HEK293T (cell line): ENCODE measurements at places on chromosomes 1 and 21.

DNA sequence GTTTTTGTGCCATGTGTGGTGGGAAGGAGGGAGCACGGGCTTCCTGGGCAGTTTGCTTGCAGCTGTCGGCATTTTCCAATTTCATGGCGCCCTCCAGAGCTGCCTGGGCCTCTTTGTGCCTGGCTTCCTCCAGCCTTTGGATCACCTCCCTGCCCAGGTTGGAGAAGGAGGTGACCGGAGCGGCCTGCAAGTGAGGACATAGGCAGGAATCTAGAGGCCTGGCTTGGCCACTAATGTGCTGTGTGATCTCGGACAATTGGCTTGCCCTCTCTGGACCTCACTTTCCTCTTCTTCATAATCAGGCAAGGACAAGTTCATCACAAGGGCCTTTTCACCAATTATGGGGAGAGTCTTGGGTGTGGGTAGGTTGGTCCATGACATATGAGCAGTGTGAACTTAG, 245.1 kb downstream of the MATN1 start:
- DNase-seq = no peak

DNA sequence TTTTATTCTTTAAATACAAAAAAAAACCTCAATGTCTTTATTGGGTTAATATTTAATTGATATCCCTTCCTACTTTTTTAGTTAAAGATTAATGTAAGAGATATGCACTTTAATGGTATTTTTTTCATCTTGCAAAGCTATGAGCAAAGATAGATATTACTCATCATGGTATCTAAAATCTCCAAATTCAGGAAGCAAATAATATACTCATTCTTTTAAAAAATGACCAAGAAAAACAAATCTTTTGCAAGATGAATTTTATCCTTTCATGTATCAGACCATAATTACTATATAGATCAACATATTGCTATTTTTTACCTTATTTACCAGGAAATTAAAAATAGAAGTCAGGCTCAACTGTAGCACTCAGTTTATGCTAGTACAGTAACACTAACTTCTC, 330.4 kb downstream of the KCNT2 start:
- DNase-seq = no peak

- no peak for DNase-seq
Observed at GRCh38 chr1:235659186-235659771, 9.7 kb upstream of the GNG4 start.

GRCh38 chr1:25020851-25021590, 90.9 kb upstream of the RUNX3 start:
- no peak for DNase-seq

- DNase-seq = no peak
Observed at GRCh38 chr1:224563666-224564065, 52.5 kb upstream of the CNIH3 start.

DNA sequence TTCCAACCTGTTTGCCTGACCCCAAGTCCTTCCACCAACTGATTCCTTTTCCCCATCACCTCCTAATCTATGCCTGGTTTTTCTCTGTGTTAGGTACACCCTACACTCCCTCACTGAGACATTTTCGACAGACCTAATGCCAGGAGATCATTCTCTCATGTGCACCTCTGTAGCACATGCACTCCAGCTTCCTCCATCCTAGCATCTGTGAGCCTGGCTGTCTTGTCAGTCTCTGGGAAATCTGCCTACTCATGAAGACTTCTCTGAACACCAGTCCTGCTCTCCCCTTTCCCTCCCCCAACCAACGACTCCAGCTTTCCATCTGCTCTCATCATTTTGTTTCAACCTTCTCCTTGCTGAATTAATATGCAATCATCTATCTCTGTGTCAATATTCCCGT, 987 bp downstream of the MED8 start:
- DNase-seq = no peak

GRCh38 chr1:116807394-116808199, 53.4 kb downstream of the CD2 start:
- DNase-seq = no peak

DNA sequence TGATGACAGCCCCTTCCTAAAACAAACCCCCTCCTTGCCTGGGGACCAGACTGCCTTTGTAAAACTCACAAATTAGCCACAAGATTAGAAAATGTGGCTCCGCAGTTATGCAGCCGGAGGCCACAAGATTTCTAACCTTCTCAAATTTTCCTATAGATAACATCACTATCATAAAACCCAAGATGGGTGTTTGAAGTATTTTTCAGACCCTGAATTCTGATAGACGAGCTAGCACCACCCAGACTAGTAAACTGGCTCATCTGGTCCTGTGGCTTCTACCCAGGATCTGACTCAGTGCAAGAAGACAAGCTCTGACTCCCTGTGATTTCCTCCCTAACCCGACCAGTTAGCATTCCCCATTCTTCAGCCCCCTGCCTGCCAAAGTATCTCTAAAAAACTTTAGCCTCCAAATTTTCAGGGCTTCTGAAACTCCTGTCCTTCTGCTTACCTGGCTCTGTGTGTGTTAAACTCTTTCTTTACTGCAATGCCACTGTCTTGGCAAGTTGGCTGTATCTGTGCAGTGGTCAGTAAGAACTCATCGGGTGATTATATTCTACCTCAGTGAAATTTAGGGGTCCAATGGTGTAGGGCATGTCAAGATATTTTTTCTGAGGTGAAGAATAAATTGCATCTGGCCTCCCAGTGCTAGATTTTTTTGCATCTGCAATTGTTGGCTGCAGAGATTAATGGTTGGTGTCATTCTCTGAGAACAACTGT, 102.1 kb downstream of the S1PR1 start:
- no peak for DNase-seq

DNA sequence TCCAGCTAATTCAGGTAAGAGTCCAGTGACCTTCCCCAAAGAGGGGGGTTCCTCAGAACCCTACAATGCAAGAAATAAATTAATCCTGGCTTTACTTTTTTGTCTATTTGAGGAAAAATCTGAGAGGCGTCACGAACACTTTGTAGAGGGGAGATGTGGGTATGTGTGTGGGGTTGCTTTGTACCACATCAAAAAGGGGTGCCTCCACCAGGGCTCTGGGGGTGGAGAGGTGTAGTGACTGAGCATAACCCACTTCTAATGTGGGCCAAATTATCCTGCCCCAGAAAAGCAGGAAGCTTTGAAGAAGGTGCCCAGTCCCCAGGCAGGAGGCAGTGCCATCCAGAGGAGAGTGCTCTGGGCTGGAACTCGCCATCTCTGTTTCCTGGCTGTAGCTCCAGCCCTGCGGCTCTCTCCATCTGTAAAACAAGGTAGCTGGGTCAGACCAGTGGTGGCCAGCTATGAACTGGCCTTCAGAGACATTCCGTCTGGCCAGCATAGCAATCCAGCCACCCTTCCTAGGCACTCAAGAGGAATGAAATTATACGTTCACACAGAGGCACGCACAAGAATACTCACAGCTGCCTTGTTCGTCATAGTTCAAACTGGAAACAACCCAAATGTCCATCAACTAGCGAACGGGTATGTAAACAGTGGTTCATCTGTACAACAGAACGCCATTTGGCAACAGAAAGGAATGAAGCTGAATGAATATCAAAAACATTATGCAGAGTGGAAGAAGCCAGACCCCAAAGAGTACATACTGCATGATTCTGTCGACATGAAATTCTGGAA, 45.4 kb upstream of the TNFRSF1B start:
- no peak for DNase-seq

DNA sequence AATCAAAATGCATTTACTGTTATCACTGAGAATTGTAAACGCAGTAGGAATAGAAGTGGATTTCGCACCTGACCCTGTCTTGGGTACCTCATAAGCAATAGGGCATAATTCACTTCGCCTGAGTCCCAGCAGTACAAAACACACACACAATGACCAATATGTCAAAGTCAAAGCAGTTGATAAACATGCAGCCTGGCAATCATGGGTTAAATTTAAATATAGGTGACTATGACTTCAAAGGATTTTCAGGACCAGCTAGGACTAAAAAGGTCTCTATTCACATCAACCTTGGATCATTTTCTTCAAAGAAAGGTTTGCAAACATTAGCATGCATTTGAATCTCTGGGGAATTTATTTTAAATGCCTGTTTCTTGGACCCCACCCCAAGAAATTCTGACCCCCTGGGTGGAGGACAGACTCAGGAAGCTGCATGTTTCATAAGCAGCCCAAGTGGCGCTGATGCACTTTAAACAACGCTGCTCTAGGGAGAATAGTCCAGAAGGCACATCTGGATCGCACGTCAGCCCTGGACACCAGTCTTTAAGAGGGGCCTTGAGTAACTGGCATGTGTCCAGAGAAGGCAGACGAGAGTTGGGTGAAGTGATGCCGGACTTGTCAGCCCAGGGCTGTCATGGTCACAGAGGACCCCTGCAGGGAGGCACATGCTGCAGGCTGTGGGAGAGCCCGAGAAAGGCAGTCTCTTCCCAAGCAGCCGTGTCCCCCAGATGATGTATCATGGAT, 55.7 kb upstream of the EFHD2 start:
- no peak for DNase-seq

GRCh38 chr1:25615563-25616094, 962 bp upstream of the MAN1C1 start:
- DNase-seq = no peak

DNA sequence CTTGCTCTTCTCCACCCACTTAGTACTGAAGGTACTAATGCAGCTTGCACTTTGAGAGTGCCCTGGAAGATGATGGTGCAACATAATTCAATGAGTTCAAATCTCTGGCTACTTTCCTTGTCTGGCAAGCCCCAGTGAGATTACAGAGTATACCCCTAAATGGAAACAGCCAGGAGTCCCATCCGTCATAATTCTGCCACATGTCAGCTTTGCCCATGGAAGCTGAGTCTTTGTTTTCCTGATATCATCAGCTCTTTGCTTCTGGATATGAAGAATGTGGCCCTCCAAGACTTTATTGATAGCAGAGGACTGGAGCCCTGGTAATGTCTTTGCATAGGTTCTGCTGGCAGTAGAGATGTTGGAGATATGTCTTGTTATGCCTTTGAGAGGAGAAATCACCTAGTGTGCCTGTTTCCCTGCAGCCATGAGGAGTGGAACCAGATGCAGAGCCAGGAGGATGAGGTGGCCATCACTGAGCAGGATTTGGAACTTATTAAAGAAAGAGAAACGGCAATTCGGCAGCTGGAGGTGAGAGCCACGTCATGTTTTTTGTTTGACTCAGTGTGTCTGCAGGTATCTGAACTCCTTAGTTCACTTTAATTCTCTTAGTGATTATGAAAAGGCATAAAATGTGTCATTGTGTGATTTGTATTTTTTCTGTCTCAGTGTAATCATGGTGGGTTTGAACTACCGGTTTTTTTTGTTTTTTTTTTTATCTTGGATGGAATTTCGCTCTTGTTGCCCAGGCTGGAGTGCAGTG, 18.7 kb upstream of the PPP1R8 start:
- no peak for DNase-seq

DNA sequence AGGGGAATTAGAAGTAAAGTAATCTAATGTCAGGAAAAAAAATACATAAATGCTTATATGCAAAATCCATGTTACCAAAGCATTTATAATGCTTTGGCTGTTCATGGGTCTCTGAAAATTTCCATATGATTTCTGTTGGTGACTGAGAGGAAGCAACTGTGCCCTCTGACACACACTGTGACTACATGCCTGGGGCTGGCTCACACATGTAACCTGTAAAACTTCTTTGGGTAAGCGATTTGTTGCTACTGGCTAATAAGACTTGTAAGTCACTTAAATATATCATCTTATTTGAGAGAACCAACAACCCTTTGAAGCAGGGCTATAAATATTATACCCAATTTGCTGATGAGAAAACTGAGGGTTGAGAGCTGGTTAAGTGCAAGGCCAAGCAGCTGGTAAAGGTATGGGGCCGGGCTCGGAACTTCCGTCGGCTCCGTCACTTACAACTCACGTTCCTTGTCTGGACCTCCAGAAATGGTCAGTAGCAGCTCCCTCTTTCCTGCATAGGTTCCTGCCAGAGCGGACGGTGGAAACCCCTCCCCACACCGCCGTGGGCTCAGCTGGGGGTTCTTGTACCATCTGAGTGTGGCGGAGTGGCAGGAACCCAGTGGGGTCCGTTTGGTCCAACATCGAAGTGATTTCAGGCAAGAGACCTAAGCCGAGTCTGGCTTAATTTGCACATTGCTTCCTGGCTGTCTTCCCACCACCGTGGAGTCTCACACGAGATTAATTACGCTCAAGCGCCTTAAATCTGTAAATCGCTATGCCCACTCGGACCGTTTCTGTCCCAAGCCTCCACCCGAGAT, 714 bp downstream of the DFFA start:
- DNase-seq = peak; percentile 27

GRCh38 chr1:101357444-101357986, 120.7 kb downstream of the S1PR1 start:
- DNase-seq = peak; percentile 87

DNA sequence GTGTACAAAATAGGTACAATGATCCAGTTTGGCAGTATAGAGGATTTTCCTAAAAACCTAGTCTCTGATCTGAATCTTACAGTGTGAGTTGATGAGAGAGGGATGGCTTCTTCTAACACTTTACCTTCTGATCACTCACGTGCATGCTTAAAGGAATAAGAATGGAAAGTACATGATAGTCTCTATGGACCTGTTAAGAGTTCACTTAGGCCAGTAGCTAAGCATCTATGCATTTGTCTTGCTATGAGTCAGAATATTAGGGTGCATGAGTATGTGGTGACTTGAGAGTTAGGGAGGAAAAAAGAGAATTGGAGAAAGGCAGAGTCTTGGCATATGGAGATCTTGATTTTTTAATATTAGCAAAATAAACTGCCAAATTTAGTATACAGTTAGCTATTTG, 206.3 kb downstream of the COL11A1 start:
- DNase-seq = no peak

- DNase-seq = no peak
Observed at GRCh38 chr1:157671895-157672294, 28.7 kb downstream of the FCRL3 start.

DNA sequence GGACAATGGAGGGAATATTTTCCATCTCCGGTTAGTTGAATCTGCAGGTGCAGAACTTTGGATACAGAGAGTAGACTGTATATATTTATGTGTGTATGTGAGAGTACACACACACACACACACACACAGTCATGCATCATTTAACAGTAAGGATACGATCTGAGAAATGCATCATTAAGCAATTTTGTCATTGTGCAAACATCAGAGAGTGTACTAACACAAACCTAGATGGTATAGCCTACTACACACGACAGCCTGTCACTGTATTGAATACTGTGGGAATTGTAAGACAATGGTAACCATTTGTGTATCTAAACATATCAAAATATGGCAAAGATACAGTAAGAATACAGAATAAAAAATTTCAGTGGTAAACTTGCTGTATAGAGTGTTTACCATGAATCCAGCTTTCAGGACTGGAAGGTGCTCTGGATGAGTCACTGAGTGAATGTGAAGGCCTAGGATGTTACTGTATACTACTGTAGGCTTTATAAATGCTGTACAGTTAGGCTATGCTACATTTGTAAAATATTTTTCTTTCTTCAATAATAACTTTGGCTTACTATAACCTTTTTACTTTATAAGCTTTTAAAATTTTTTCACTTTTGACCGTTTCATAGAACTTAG, 138.5 kb downstream of the ZZZ3 start:
- DNase-seq = no peak

- DNase-seq = no peak
Observed at GRCh38 chr1:222975472-222976122, 160.8 kb downstream of the DISP1 start.

GRCh38 chr1:236543065-236543669, 19.4 kb downstream of the LGALS8 start:
- DNase-seq = peak; percentile 53
